ENCODE measurements at places on chromosomes 7 and 10.
A peak's percentile ranks its signal among the peaks of the same experiment; 100 is the strongest.

- DNase-seq, result no peak
Measured at GRCh38 chr10:71580415-71580814, 139.2 kb downstream of the C10orf105 start.

GRCh38 chr10:63752318-63752717 is 231.1 kb downstream of the REEP3 start:
- DNase-seq, result no peak

- DNase-seq, result no peak
Measured at GRCh38 chr7:7805511-7806153, 87.2 kb upstream of the RPA3 start.

DNA sequence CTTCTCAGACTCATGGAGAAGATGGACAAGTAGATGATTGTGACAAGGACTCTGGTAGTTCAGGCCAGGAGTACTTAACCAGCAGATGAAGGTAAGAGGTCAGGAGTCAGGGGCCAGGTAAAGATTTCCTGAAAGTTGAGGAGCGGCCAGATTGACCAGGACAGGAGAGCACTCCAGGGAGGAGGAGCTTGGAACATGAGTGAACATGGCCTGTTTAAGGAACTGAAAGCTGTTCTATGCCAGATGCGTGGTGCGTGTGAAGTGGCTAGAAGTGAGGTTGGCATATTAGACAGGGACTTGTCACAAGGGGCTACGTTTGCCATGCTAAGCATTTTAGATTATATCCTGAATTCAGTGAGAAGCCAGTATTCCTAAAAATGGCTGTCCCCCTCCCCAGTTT is 157.2 kb downstream of the WNT2 start:
- DNase-seq, result no peak

GRCh38 chr10:97708976-97709946 is 4.3 kb upstream of the MARVELD1 start:
- DNase-seq, result no peak

DNA sequence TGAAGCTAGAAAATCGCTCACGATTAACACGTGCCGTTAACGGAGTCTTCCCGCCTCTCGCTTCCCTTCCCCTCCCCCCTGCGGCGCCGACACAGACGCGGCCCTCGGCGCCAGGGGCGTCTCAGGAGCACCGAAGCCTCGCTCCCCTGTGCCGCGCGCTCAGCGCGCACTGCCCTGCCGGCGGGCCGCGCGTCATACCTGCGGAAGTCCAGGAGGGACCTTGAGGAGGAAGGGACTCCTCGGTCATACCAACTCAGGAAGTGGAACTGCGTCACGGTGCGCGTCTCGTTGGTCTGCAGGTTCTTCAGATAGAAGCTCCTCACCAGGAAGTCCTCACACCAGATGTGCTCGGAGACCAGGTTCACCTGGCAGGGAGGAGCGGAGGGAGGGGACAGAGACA is 239.6 kb downstream of the DNAJB6 start:
- DNase-seq, result no peak

GRCh38 chr10:114623661-114624294 is 34.3 kb downstream of the ABLIM1 start:
- DNase-seq, result peak; percentile 78

Data from HFF-Myc (cell line).